ENCODE measurements at places on chromosomes 5 and 9.

- DNase-seq: no peak
Measured at GRCh38 chr5:61270510-61271165, 61.4 kb upstream of the ZSWIM6 start.

GRCh38 chr9:133008824-133009223 lies 22.0 kb upstream of the GTF3C5 start:
- DNase-seq: no peak

GRCh38 chr5:150328515-150328914 lies 25.8 kb upstream of the ARSI start:
- DNase-seq: no peak

DNA sequence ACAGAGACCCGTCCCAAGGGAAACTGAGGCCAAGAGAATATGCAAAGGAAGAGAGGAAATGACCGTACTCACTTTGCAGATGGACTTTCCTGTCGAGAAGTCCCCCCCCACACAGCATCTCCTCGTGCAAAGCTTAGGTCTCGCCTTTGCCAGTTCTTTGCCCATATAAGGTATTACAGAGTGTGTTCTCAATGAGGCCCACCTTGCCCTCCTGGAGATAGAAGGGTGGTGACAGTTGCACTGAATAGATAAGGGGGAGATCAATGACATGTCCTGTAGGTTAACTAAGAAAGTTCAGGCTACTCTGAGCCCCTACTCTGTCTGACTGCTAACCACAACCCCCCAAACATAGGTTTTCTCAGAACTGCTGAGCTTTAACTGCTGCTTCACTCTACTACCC lies 68.2 kb upstream of the SPTLC1 start:
- no peak for DNase-seq

GRCh38 chr5:168726342-168726741 lies 147.2 kb upstream of the PANK3 start:
- DNase-seq: no peak

DNA sequence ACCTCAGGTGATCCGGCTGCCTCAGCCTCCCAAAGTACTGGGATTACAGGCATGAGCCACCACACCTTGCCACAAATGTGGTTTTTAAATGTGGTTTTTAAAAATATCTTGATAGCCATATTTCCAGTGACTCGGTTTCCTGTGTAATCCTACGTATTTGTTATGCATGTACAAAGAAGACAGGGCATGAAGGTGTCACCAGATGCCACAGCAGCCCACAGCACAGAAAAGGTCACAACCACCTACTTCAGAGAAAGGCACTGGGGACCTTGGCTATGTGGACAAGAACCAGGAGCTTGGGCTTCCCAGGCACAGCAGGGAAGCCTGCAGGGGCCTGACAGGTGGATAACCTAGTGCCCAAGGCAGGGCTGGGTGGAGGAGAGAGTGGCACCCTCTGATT lies 38.0 kb downstream of the C9orf50 start:
- DNase-seq: no peak

GRCh38 chr5:158224253-158224652 lies 365.3 kb upstream of the CLINT1 start:
- no peak for DNase-seq

DNA sequence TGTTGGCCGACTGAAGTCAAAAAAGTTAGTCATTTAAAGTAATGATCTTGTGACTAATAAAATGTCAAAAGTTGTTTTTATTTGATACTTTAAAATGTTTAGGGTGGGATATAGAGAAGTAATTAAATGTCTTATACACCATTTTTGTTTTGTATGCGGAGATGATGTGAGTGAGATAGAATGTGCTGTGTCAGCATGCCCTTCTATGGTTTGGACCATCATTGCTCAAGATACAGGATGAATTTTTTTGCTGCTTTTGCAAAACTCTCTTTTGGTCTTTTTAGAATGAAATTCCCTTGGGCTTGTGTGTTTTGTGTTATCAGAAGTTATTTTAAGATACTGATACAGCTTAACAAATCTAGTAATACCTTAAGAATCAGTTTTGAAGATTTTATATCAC lies 12.5 kb downstream of the SRFBP1 start:
- DNase-seq: no peak

- no peak for DNase-seq
Measured at GRCh38 chr5:82480331-82480730, 202.2 kb upstream of the RPS23 start.

- DNase-seq: no peak
Measured at GRCh38 chr9:137410891-137411249, 12.1 kb downstream of the EXD3 start.

DNA sequence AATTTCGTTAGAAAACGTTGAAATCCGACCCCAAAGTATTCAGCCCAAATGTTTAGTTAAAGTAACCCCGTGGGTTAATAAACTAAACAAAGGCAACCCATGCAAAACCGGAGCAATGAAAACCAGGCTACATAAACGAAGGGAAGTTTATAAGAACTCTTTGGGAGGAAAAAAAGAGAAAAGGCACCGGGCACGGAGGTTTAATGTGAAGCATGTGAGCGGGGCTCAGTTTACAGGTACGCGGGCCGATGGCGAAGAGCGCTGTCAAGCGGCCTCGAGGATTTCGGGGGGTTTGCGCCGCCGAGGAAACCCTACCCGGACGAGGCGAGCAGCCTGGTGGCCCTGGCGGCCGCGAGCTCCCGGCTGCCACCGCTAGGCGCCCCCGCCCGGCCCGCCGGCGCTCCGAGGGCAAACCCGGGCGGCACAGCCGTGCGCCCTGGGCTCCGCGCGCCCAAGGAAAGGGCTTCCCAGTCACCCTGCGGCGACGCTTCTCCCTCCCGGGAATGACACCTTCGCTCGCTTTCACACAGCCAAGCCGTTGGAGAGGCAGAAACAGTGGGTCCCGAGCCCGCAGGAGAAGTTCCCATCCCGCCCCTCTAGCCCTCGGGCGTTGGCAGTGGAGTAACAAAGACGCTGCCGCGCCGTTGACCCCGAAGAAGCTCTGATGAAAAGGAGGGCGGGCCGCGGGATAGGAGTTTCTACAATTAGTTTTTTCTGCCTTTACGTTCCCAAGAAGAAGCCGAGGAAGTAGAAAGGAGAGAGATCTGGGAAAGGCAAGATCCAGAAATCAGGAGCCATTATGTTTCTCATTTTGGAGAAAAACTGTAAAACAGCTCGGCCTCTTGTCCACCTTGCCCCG lies 126.0 kb downstream of the TMEM174 start:
- DNase-seq: no peak

DNA sequence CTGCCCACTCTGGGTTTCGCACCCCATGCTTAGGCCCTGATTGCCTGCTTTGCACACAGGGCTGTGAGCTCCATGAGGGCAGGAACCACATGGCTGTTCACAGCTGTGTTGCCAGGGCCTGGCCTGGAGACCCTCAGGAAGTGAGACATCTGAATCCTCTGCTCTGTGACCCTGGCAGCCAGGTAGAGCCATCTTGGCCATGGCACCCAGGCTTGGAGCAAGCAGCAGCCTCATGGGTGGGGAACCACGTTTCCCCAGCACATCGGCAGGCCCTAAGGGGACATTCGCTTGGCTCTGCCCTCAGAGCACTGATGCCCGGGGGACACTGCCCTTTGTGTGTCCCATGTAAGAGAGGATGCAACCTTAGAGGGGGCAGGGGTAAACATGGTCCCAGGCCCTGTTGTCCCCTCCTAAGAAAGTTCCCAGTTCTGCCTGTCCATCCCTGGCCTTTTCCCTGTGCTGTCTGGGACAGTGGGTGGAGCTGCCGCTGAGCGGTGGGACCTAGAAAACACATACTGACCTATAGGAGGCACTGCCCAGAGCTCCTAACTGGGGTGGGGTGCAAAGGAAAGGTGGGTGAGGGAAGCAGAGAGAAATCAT lies 144.1 kb upstream of the IER5L start:
- no peak for DNase-seq

- DNase-seq: no peak
Measured at GRCh38 chr5:148986636-148987035, 76.2 kb downstream of the SH3TC2 start.

DNA sequence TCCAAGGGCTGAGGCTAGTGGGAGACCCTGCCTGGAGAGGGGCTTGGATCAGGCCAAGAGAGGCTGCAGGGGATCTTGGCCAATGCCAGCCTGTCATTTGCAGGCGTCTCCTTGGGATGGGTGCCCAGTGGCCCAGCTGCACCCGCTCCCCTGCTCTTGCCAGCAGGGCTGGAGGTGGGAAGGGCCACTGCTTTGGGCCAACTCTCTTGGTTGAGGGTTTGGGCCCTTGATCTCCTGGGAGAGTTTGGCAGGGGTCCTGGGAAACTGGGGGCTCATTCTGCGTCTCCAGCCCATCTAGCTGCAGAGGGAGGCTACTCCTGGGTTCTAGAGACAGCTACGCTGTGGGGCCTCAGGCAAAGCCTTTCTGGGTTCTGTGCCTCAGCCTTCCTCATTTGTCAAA lies 10.5 kb downstream of the PSD2 start:
- no peak for DNase-seq

DNA sequence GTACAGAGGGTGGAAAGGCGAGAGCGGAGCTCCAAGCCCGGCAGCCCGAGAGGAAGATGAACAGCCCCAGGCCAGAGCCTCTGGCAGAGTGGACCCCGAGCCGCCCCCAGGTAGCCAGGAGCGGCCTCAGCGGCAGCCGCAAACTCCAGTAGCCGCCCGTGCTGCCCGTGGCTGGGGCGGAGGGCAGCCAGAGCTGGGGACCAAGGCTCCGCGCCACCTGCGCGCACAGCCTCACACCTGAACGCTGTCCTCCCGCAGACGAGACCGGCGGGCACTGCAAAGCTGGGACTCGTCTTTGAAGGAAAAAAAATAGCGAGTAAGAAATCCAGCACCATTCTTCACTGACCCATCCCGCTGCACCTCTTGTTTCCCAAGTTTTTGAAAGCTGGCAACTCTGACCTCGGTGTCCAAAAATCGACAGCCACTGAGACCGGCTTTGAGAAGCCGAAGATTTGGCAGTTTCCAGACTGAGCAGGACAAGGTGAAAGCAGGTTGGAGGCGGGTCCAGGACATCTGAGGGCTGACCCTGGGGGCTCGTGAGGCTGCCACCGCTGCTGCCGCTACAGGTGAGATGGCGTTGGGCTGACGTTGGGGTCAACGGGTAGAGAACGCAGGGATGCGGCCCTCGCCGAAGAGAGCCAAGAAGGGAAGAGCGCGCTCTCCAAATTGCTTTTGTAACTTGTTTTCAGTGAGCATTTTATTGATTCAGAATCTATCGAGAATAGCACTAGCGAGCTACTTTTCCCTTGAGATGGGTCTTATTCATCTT lies at the start of gene PTGER4:
TSS of gene PTGER4 (plus strand) at position 3 of the 769 bp plus-strand sequence. CDS start 1,079 bp downstream, outside the sequence.
- no peak for DNase-seq

DNA sequence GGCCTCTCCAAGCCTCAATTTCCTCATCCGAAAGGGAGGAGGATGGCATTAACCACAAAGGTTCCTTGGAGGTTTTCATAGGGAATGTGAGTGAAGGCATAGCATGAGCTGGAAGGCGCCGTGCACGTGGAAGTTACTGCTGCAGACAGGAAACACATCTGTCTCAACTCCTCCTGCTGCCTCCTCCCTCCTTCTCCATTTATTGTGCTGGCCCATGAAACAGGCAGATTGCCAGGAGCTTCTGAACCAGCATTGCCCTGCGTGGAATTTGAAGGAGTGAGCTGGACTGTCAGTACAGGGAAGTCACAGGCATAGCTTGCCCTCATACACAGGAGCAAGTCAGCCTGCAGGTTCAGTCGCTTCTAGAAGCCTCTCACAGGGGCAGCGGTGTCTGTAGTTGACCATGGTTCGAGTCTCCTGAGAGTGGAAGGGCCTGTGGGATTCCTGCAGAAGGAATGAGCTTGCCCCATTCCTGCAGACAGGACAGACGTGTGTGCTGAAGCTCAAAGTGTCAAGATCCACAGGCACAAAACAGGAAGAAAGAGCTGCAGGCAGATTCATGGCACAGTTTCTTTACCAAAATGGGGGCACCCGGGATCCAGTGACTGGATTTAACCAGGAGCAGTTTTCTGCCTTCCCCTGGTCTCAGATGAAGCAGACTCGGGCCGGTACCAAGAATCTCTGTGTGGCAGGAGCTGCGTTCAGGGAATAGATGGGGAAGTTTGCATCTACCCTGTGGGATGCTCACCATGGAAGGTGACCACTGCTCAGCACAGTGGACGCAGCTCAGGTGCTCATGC lies 48.7 kb upstream of the CTSL start:
- DNase-seq: no peak

DNA sequence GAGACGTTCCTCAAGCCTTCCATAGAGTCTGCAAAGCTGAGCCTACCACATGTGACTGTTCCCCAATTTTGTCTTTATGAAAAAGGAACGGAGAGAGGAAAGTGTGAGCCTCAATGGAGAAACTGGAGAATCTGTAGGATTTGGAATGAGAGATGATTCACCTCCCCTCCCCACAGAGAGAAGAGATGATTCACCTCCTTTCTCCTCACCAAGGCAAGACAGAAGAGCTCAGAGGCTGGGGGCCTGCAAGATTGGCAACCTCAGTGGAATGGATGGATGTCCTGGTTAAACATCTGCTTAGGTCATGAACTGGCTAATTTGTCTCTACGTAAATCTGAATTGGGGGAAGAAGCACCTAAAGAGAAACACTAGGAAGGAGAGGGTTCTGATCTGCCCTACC lies 17.0 kb upstream of the MOCS2 start:
- no peak for DNase-seq

GRCh38 chr9:104278929-104279496 lies 184.9 kb downstream of the SMC2 start:
- no peak for DNase-seq

DNA sequence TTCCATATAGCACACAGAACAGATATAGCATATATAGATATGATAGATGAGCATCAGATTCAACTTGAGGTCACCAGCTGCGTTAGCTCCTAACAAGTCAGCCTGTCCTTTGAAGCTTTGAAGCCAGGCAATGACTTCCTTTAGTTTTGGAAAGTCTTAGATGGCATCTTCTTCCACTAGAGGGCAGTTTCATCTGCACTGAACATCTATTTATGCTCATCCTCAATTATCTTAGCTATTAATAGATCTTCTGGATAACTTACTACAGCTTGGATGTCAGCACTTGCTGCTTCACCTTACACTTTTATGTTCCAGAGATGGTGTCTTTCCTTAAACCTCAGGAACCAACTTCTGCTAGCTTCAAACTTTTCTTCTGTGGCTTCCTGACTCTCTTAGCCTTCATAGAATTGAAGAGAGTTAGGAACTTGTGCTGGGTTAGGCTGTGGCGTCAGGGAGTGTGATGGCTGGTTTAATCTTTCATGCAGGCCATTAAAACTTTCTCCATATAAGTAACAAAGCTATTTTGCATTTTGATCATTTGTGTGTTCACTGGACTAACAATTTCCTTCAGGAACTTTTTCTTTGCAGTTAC lies 1401.4 kb downstream of the EFNA5 start:
- DNase-seq: no peak

- no peak for DNase-seq
Measured at GRCh38 chr5:107254214-107254901, 416.4 kb downstream of the EFNA5 start.
